ENCODE measurements at places on chromosomes 1 and 21.

DNA sequence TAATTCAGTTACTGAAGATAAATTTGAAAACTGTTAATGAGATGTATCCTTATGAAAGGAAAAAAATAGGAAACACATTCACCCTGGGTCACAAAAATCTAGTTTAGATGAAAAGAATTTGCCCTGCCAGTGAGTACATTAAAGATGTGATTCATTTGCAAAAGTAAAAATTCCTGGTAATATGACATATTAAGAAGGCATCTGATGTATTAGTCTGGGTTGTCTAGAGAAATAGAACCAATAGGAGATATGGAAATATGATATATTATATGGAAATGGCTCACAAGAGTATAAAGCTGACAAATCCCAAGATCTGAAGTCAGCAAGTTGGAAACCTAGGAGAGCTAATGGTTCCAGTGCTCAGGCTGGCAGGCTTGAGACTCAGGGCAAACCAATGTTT, 153.8 kb downstream of the MRPL39 start:
- no peak for DNase-seq

GRCh38 chr1:198776602-198777029, 137.8 kb downstream of the PTPRC start:
- no peak for DNase-seq

GRCh38 chr1:222370081-222370912, 177.6 kb downstream of the HHIPL2 start:
- no peak for DNase-seq

GRCh38 chr21:44293551-44294231, 6.2 kb upstream of the PFKL start:
- DNase-seq = no peak

GRCh38 chr1:112247961-112248360, 148.1 kb upstream of the CTTNBP2NL start:
- no peak for DNase-seq

DNA sequence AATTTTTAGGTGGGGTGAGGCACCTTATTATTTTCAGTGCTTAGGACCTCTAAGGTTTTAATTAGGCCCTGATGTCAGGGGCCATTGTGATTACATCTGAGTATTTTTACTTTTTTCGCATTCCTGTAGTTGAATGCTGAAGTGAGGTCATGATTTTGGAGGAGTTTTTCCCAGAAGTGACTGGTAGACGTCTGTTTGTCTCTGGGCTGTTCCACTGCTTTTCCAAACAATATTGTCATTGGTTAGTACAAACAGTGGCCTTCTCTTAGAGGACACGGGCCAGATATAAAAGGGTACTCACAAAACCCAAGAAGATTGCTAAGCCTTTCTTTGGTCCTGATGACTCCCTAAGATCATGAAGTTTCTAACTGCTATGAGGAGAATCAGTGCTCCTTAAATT, 7.6 kb upstream of the RASAL2 start:
- no peak for DNase-seq

DNA sequence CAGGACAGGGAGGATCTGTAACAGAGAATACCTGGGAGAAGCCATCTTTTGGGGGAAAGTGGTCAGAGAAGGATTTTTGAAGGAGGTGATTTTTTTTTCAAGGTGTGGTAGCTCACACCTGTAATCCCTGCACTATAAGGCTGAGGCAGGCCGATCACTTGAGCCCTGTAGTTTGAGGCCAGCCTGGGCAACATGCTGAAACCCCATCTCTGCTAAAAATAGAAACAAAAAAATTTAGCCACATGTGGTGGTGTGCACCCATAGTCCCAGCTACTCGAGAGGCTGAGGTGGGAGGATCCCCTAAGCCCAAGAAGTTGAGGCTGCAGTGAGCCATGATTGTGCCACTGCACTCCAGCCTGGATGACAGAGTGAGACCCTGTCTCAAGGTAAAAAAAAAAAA, 67.4 kb upstream of the ARTN start:
- DNase-seq = no peak

DNA sequence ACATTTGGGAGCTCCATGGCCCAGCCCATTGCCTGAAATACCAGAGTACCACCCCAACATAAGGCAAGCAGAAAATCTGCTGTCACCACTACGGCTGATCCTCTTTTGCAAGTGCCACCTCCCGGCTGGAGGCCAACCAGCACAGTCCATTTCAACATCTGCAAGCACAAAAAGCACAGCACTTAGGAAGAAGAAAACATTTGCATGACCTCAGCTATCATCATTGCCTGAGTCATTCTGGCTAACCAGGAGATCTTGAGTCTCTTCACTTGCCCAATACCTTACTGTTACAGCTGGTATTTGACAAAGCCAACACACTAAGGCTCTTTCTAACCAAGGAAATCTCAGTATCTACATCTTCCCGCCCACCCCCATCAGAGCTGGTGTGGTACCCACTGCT, 55.9 kb downstream of the NEK7 start:
- DNase-seq = no peak

DNA sequence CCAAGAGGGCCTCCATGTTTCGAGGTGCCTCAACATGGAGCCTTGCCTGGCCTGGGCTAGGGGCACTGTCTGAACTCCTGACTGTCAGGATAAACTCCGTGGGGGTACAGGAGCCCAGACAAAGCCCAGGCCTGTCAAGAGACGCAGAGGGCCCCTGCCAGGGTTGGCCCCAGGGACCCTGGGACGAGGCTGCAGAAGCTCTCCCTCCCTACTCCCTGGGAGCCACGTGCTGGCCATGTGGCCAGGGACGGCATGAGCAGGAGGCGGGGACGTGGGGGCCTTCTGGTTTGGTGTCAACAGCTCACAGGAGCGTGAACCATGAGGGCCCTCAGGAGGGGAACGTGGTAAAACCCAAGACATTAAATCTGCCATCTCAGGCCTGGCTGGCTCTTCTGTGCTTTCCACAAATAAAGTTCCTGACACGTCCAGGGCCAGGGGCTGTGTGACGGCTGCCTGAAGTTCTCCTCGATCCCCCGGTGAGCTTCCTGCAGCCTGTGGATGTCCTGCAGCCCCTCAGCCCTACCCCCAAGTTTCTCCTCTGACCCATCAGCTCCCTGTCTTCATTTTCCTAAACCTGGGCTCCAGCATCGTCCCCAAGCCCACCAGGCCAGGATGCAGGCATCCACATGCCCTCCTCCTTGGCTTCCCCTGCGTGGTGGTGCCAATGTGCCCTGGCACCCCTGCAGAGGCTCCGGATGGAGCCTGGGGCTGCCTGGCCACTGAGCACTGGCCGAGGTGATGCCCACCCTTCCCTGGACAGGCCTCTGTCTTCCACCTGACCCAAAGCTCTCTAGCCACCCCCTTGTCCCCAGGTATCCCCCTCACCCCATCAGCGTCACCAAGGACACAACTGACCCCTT, 12.8 kb upstream of the LRRC3 start:
- no peak for DNase-seq

GRCh38 chr1:232574889-232575762, 54.8 kb downstream of the SIPA1L2 start:
- no peak for DNase-seq

DNA sequence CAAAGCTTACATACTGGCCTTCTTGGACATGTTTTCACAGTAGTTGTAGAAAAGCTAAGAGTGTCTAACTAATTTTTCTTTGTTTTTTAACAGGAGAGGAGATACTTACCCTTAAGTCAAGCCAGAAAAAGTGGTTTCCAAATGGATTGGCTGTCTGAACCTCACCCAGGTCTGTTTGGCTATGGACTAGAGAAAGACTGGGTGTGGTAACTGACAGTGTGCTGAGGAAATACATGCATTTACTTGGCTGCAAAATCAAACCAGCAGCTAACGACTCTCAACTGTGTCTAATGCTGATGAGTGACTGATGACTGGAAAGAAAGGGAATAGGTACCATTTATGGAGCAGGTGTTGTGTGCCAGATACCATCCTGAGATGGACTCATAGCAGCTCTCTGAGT, 91.1 kb downstream of the MTR start:
- no peak for DNase-seq

GRCh38 chr1:51253691-51254090, 17.6 kb downstream of the RNF11 start:
- no peak for DNase-seq

GRCh38 chr1:177922209-177922608, 47.6 kb downstream of the SEC16B start:
- no peak for DNase-seq

DNA sequence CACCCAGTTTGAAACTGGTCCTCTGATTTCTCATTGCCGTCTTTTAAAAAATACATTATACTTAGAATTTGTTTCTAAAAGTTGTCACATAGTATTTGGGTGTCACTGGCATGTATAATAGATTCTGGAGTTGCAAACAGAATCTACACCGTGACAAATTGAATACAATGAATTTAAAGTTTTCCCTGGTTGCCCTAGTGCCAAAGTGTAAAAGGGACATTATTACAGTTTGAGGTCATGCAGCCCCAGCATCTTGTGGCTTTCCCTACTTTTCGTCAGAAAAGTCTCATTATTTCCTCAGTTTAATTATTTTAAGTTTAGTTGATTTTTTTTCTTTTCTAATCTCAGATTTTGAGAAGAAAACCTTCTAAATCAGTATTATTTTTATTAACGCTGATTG, 155.9 kb downstream of the DISP1 start:
- DNase-seq = no peak

DNA sequence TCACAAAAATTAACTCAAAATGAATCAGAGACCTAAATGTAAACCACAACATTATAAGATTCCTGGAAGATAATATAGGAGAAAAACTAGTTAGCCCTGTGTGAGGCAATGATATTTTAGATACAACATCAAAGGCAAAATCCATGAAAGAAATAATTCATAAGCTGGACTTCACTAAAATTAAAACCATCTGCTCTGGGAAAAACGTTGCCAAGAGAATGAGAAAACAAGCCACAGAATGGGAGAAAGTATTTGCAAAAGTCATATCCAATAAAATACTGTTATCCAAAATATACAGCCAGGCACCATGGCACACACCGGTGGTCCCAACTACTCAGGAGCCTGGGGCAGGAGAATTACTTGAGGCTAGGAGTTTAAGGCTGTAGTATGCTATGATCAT, 70.3 kb downstream of the SYF2 start:
- no peak for DNase-seq

GRCh38 chr1:232355162-232356006, 274.5 kb downstream of the SIPA1L2 start:
- DNase-seq = no peak

DNA sequence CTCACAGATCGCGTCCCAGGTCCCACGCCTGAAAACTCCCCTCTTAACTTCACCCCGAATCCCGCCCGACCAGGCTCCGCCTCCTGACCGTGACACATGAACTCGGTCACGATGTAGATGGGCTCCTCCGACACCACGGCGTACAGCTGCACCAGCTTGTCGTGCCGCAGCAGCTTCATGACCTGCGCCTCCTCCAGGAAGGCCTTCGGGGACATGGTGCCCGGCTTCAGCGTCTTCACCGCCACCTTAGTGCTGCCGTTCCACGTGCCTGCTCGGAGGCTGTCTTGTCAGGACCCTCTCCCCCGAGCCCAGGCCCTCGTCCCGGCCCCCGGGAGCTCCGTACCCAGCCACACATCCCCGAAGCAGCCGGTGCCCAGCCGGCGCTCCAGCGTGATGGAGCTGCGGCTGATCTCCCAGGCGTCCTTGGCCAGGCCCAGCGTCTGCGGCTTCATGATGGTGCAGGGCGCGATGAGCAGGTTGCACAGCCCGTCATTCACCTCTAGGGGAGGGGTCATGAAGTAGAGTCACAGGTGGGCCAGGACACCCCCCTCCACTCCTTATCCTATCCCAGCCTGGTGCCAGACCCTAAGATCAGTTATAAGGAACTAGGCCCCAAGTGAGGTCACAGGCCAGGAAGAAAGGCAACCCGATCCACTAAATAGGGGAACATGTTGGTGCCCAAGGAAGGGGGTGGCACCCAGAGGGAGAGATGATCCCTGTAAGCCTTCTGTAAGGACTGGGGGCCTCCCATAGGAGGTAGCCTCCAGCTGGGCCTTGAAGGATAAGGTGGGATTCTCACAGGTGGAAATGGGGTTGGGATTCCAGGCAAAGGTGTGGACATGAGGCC, 11.6 kb upstream of the AHDC1 start:
- DNase-seq = no peak

GRCh38 chr1:57463343-57463742, 39.5 kb upstream of the DAB1 start:
- DNase-seq = no peak

- no peak for DNase-seq
Observed at GRCh38 chr1:14724246-14724645, 125.8 kb downstream of the KAZN start.

DNA sequence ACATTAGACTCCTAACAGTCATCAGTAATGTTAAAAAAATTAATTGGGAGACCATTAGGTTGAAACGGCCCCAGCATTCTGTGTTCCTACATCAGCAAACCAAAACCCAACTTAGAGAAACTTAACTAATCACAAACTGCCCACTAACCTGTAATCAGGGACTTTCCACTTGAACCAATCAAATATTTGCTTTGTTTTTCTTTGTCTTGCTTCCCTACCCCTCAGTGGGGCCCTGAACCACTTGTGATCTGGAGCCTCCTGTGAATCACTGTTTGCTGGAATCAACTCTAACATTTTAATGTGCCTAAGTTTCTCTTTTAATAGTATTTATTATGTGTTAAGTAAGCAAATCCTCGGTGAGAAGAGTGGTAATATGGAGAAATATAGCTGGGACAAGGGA, 64.0 kb downstream of the ABCA4 start:
- no peak for DNase-seq

GRCh38 chr1:85623061-85623471, 42.5 kb downstream of the CCN1 start:
- no peak for DNase-seq

DNA sequence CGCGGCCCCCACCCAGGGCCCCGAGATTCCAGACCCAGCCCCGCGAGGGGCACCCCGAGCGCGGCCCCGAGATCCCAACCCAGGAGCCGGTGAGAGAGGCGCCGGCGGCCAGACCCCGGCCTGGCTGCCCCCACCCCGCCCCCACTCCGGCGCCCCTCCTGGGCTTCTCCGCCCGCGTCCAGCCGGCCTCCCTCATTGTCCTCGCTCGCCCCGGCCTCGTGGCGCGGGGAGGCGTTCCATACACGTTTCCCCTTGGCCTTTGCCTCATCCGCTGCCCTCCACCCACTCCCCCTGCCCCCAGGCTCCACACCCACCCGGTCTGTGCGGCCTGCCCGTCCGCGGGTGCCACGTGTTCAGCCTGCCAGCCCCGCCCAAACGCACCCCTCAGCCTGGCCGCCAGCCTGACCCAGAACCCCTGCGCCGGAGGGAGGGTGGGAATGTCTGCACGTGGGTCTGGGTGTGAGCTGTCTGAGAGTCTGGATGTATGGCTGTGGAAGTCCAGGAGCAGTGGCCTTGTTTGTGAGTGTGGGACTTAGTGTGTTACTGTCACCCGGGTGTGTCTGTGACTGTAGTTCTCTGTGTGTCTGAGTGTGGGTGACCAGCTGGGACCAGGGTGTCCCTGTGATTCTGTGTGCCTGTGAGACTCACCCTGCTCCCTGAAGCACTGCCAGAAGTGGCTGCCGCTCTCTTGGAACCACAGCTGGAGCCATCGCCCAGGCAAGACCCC, 681 bp downstream of the B4GALT2 start:
- no peak for DNase-seq

- DNase-seq = no peak
Observed at GRCh38 chr1:154796303-154796892, 73.7 kb downstream of the KCNN3 start.

DNA sequence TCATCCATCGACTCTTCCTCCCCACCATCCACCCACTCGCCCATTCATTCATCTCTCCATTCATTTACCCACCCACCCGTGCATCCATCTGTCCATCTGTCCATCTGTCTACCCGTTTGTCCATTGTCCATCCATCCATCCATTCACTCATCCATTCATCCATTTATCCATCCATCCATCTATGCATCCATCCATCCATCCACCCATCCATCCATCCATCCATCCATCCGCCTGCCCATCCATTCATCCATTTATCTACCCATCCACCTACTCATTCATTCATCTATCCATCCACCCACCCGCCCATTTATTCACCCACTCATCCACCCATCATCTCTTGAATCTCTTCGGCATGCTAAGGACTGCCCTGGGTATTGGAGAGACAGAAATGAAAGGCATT, 18.5 kb downstream of the ARHGEF10L start:
- no peak for DNase-seq
